ENCODE measurements at places on chromosomes 6 and 20.

DNA sequence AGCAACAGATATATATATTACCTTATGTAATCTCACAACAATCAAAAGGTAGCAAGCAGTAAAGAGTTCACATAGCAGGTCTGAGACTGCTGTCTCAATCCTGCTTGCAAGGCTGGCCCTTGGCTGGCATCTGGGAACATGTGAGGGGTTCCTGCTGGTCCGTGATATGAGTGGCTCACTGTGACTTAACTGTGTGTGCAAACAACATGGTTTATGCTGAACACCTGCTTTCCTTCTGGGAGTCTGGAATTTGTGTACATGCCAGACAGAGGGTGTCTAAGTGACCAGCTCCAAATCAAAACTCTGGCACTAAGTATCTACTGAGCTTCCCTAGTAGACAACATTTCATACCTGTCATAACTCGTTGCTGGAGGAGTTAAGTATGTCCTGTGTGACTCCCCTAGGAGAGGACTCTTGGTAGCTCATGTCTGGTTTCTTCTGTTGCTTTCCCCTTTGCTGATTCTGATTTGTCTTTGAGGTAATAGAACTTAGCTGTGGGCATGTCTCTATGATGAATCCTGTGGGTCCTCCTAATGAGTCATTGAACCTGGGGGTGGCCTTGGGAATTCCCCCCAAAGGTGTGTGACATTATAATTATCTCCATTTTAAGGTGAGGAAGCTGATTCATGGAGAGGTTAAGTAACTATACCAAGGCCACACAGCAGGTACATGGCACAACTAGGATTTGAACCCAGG is 131.6 kb upstream of the NEDD9 start:
- DNase-seq = no peak

GRCh38 chr6:191487-192312 is 100.6 kb upstream of the DUSP22 start:
- no peak for DNase-seq

GRCh38 chr6:28082939-28083338 is 2.6 kb downstream of the ZNF165 start:
- no peak for DNase-seq

- DNase-seq = no peak
These were observed 21.9 kb downstream of the SLC17A5 start for GRCh38 chr6:73631849-73632248.

GRCh38 chr20:8642247-8642646 is 426.6 kb upstream of the PLCB4 start:
- no peak for DNase-seq

GRCh38 chr20:35975576-35976373 is 7.4 kb downstream of the CNBD2 start:
- DNase-seq = no peak

DNA sequence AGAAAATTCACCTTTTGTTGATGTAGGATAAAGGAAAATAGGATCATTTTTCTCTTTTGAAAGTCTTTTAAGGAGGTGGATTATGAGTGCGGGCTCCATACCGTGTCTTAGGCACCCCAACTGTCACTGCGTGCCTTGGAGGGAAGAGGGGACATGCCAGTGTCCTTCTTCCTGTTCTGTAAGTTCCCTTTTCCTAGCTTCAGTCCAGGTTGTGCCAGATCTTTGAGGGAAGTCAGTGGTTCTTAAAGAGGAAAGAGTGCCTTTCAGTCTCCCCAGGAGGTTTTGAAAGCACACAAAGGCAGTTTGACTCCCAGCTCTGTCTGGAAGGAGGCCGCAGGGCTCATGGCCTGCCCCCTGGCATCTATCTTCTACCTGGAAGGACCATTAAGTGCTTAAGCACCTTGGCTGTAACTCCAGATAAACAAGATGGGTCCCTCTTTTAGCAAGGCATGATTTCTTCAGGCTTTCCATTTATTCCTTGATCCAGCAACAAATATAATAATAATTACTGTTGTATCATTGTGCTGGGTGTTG is 13.0 kb downstream of the EFCAB8 start:
- DNase-seq = no peak

DNA sequence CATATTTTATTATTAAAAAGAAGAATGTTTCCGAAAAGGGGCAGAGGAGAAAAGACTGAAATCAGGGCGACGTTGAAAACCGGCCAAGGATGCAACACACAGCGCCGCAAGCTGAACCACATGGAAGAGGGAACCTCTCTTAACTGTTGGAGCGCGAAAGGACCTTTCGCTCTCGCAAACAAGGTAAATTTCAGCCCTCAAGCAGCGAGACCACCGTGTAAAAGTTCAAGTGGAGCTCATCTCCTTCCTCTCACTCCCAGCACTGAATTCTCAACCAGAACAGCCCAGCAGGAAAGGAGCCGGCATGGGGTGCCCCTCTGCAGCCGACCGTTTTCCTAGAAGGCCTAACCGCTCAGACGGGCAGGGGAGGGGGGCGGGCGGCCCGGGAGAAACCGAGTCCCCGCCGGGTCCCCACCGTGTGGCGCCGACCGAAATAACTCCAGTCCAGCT is 621 bp downstream of the GPR63 start:
- DNase-seq = no peak

GRCh38 chr6:22544476-22544875 is 24.9 kb upstream of the HDGFL1 start:
- DNase-seq = no peak

DNA sequence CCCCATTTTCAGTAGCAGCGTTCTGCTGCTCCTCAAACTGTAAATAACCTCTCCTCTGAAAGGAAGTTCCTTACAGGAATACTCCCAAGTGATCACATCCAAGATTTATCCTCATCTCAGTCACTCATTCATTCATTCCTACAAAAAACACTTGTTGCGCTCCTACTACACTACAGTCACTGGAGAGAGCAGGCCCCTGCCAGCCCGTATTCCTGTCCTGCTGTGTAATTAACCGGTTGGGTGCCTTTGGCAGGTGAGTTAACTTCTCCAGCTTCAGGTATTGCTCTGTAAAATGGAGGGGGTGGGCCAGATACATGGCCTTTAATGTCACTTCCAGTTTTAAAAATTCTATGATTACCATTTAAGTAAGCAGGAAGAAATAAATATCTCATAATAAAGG is 15.0 kb upstream of the ZBTB24 start:
- no peak for DNase-seq

DNA sequence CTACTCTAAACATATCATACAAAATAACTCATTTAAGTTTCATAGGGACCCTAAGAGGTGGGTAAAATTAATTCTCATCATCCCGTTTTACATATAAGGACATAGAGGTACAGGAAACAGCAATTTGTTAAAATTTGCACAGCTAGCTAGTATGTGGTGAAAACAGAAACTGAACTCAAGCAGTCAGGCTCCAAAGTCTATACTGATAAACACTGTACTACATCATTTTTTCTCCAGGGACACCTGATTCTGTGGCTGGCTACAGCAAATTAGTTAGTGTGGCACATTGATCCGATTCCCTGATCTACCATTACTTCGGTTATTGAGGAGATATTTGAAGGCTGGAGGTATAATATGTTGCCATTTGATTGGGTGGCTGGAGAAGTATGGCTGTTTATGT is 36.2 kb upstream of the E2F3 start:
- DNase-seq = peak; percentile 74

GRCh38 chr6:9126878-9127560 is 691.7 kb upstream of the SLC35B3 start:
- no peak for DNase-seq

GRCh38 chr6:170134031-170134470 is 156.8 kb downstream of the DLL1 start:
- DNase-seq = no peak
